ENCODE measurements at places on chromosomes 12 and 14.

- no peak for DNase-seq
Measured at GRCh38 chr14:78885884-78886283, 715.7 kb downstream of the NRXN3 start.

DNA sequence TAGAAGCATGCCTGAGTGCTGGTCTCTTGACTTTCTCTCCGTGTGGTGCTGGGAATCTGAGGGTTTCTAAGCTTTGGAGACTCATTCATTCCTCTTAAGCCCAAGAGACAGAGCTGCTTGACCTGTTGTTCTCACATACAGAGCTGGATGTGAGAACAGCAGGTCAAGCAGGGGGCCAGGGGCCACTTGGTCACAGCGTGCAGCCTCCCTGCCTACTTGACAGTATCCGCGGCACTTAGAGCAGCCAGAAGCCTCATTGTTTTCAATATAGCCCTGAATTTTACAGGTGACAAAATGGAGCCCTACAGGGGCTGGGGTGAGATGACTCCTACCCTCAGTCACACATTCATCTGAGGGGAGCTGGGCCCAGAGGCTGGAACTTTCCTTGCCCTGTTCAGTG, 88.9 kb downstream of the ESRRB start:
- DNase-seq = no peak

DNA sequence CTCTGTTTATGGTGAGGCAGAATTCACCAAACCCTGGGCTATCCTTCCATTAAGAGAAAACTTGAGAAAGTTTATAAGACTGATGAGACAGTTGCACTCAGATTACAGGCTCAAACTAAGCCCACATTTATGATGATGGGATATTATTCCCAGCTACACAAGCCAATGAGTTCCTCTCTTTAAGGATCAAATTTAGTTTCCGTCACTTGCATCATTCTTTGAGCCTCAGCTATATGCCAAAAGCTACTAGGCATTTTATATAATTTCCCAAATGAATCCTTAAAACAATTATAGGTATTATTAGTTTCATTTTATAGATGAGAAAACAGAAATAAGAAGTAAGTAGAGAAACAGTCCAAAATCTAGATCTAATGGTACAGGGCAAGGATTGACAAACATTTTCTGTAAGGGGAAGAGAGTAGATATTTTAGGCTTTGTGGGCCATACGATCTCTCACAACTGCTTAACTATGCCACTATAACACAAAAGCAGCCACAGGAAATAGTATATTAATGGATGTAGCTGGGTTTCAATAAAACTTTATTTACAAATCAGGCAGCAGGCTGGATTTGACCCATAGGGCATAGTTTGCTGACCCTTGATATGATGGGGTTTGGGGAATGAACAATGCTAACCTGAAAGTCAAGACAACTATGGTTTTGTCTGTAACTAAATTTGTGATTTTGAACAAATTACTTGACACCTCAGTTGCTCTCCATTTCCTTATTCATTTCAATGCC, 91.8 kb upstream of the PLXNC1 start:
- DNase-seq = no peak

GRCh38 chr12:76863005-76863670, 15.7 kb downstream of the CSRP2 start:
- no peak for DNase-seq

DNA sequence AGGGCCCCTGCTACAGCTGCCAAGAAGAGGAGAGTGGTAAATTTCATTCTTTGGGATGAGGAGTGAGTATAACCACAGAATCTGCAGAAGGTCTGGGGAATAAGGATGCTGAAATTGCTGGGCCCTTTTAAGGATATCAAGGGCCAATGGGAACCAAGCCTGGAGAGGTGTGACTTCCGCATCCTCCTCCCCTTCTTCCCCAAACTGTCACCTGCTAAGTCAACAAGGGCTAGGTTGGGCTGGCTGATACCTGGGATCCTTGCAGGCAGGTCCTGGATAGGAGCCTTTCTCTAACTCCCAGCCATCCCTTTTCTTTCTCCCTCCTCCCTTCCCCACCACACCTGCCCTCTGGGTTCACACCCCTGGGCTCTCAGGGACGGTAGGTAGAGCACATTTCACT, at the start of gene LACRT:
Gene LACRT, minus strand, starts transcription at position 101 of the 400 bp plus-strand sequence. Its CDS starts 54 bp downstream, at position 47.
- no peak for DNase-seq

DNA sequence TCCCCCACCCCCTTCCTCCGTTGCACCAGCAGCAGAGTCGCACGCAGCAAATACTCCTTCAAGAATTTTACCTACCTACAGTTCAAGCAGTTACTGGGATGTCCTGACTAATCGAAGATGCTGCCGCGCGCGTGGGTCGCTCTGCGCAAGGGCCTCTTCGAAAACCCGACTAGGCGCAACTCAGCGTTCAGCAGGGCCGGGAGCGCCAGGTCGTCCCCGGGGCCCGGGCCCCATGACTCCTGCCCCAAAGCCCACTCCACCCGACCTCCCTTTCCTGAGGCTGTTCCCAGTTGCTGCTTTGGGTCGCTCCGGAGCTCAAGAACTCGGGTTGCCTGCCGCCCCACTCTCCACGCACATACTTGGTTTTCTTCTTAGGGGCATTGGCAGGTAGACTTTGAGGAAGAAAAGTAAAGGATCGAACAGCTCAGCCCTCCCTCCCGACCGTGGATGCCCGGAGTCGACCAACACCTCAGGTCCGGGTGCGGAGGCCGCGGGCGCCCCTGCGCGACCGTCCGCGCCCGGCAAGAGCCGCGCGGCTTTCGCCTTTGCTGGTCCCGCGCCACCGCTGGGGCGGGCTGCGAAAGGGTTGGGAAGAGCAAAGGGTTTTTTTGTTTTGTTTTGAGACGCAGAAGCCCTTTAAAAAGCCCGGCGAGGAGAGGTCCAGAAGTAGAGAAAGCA, 1.9 kb downstream of the BMP4 start:
- no peak for DNase-seq

GRCh38 chr14:69137843-69138535, 14.9 kb downstream of the DCAF5 start:
- no peak for DNase-seq

DNA sequence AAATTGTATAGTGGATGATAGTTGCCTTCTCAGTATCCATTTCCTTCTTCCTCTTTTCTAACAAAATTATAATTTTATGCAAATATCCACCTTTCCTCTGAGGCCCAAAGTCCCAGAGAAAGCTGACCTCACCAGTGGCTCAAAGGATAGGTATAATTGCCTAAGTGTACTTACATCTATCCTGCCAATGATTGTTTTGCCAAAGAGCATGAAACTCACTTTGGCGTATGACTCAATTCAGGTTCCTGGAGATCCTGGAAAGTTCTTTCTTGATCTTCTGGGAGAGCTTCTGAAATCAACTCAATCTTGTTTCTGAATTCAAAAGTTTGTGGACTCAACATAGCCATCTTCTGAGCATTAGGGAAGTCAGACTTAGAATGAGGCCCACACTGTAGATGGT, 10.5 kb upstream of the RBM25 start:
- no peak for DNase-seq

DNA sequence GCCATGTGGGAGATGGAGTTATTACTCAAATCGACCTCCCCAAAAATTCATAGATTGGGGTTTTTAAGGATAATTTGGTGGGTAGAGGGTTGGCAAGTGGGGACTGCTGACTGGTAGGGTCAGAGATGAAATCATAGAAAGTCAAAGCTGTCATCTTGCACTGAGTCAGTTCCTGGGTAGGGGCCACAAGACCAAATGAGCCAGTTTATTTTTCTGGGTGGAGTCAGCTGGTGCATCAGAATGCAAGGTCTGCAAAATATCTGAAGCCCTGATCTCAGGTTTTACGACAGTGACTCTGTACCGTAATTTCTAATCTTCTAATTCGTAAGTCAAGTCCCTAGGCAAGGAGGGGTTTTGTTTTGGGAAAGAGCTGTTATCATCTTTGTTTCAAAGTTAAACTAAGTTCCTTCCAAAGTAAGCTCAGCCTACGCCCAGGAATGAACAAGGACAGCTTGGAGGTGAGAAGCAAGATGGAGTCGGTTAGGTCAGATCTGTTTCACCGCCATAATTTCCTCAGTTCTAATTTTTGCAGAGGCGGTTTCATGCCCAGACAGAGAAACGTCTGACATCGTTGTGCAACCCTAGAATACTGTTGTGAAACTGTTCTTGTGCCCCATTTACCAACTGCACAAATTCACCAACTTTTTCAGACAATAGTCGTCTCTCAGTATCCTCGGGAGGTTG, 104.5 kb upstream of the SFSWAP start:
- no peak for DNase-seq

DNA sequence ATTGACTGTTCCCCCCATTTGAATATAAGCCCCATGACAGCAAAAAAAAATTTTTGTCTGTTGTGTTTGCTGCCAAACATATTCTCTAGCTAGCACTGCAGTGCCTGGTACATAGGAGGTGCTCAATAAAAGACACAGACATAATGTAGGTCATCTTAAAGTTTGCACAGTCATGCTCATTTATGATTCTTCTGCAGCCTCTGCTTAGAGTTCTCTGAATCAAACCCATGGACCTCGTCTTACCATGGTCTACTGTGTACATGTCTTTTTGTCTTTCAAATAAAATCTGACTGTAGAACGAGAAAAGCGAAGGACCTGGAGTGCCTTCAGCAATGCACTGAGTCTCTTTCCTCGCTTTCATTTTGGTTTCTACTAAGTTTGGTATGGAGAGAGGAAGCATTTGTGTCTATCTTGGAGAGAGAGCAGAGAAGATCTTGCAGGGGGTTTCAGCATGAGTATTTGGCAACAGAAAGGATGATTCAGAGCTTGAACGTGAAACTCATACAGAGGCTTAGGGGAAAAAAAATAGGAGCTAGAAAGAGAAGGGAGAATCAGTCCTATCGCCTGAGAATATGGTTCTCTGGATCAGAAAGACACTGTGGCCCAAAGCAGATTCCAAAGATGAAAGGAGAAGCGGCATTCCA, 38.8 kb upstream of the TMCC3 start:
- no peak for DNase-seq

DNA sequence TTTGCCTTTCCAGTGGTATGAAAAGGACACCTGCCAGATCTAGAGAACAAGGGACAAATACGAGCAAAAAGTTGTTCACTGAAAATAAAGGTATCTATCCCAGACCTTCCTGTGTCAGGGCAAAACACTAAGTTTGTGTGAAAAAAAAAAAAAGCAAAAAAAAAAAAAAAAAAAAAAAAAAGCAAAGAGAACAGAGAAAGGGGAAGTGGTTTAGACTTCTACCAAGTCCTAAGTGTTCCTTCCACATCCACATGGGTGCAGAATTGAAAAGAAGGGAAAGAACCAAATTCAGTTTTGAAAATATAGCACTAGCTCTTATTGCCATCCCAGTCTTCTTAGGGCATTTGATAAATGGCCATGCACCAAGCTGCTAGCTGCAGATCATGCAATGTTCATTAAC, 41.7 kb downstream of the ZCRB1 start:
- no peak for DNase-seq

GRCh38 chr14:72254937-72255472, 322.8 kb downstream of the RGS6 start:
- no peak for DNase-seq

DNA sequence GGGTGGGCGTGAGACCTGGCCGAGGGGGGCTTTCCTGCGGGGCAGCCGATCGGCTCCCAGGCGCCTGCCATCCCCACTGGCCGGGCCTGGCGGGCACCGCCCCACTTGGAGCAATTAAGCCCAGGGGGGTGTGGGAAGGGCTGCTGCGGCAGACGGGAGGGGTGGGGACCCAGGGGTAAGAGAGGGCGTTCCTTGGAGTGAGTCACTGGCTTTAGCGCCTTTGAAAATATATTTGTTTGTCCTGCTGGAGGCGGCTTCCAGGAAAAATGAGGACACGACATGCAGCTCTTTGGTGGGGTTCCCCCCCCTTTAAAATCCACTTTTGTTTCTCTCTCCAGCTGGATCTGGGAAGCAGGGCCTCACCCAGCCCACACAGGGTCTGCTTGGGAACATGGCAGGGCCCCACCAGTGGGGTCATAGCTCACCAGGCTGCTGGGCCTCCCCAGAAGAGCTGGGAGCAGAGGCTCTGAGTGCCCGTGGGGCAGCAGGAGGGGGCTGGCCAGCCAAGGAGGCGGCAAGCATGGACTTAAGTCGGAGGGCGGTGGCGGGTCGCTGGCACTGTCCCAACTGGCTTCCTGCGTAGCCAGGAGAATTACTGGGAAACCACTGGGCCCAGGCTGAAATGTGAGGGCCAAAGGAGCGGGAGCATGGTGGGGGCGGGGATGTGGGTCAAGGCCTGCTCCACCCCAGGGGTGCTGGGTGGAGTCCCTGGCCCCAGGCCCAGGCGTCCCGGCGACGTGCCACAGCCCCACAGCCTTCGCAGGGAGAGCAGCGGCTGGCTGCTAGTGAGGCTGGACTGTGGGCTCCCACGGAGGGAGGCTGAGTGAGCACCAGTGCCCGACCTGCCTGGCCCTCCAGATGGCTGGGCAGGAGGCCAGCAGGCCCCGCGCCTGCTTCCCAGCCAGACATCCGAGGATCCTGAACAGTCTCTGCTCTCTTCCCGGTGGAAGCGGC, 128.0 kb downstream of the RFLNA start:
- no peak for DNase-seq

GRCh38 chr12:80807640-80808288, 91.1 kb downstream of the MYF5 start:
- DNase-seq = no peak

DNA sequence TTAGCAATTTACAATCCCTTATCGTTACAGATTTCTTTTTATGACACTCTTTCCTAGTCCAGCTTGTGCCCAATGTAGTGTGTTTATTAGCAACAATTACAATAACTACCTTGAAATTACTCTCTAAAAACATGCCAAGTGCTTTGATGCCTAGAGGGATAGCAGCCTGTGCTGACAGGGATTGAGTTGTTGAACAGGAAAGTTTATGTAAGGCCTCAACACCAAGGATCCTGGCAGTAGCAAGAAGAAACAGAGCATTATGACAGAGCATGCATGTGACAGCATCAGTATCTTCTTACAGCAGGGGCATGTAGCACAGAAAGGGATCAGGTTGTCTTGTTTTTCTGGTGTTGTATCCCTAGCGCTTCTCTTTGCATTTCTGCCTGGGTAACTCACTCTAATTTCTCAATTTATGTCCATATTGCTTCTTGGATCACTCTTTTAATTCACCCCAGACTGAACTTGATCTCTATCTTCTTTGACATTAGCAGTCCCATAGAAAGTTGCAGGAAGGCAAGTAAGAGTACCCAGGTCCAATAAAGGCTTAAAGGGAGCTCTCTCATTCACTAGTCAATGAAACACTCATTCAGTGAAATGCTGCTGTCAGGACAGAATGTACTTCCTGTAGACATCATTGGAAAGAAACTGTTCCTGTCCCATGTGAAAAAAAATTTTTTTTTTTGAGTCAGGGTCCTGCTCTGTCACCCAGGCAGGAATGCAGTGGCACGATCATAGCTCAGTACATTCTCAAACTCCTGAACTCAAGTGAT, 220.0 kb upstream of the GRIP1 start:
- DNase-seq = no peak

DNA sequence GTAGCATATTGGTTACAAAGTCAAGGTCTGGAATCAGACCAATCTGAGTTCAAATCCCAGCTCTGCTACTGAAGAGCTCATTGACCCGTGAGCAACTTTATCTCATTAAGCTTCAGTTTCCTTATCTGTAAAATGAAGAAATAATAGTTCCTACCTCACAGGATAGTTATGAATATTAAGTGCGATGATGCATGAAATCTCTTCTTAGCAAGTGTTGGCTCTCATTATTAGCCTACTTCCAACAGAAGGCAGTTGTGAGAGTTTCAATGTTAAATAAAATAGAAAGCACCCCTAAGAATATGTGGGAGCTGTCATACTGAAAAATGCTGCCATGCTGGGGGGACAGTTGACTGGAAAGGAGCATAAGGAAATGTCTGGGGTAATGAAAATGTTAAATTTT, 39.0 kb upstream of the ITPR2 start:
- no peak for DNase-seq
